ENCODE measurements at places on chromosomes 5 and 9. TPM values are rescaled to one million over a fixed set of nuclear protein-coding genes. Genes with fewer than 3 reads are reported as not detected.
A peak's percentile ranks its signal among the peaks of the same experiment; 100 is the strongest.

Gene C9orf50
- not detected for total RNA-seq

Gene SLIT3
- total RNA-seq: 109 TPM

GRCh38 chr5:68543212-68543611 is 327.7 kb downstream of the PIK3R1 start:
- no peak for DNase-seq

Gene ZCCHC10
- total RNA-seq: 24.1 TPM

- DNase-seq: no peak
Measured at GRCh38 chr9:111529787-111530186, 4.8 kb downstream of the ZNF483 start.

GRCh38 chr9:128733256-128733655 is 9.3 kb upstream of the ZDHHC12 start:
- DNase-seq: peak; percentile 6

Gene NMUR2
- not detected for total RNA-seq

Gene NRARP
- 6.3 TPM for total RNA-seq

- DNase-seq: no peak
Measured at GRCh38 chr5:13708906-13709305, 235.6 kb downstream of the DNAH5 start.

Gene PCDHGC4
- total RNA-seq: 6.8 TPM

DNA sequence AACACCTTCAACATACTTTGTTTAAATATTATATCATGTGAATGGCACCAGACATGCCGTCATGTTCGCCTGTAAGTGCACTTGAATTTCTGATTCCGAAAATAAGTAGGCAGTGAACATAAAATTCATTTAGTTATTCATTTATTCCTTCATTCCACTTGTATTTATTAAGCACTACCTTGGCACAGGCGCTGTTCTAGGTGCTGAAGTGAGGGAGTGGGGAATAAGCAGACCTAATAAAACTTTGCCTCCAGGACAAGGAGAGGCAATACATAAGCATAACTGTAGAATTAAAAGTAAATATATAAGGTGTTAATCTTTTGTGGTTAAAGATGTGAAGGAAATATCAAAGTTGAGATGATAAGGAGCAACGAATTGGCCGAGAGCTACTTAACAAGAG is 297.4 kb downstream of the TENT4A start:
- no peak for DNase-seq

Gene SPINK5
- 0.21 TPM for total RNA-seq

Gene MARCHF11
- total RNA-seq: 0.26 TPM

- DNase-seq: no peak
Measured at GRCh38 chr9:2679011-2679410, 38.3 kb upstream of the KCNV2 start.

Gene BAAT
- total RNA-seq: not detected

Gene P4HA2
- 102 TPM for total RNA-seq

GRCh38 chr9:71928376-71928775 is 16.9 kb downstream of the C9orf85 start:
- no peak for DNase-seq

- no peak for DNase-seq
Measured at GRCh38 chr5:77239126-77239741, 28.8 kb downstream of the PDE8B start.

GRCh38 chr5:72234265-72234700 is 85.8 kb downstream of the MRPS27 start:
- no peak for DNase-seq

Gene MTMR12
- 32.6 TPM for total RNA-seq

Gene UBAC1
- 24.6 TPM for total RNA-seq

Gene HRH2
- 1.4 TPM for total RNA-seq

GRCh38 chr9:91771027-91771426 is 179.0 kb downstream of the ROR2 start:
- DNase-seq: no peak

DNA sequence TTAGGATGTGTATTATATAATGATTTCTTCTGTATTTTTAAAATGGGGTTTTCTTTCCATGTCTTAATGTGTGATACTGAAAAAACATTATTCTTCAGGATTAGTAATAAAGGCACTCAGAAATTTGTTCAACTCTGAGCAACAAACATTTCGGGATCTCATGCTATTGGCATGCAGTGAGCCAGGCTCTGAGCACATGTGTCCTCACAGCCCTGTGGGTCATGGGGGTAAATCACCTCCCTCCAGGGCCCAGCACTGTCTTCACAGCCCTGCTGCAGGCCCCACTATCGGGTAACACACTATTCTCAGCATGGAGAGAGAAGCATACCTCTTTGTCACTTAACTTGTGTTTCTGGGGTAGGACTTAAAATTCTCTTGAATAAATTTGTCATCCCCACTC is 14.0 kb downstream of the TMEM174 start:
- DNase-seq: no peak

GRCh38 chr5:31781772-31782171 is 142.8 kb downstream of the PDZD2 start:
- no peak for DNase-seq

GRCh38 chr5:132237141-132237540 is 9.5 kb upstream of the P4HA2 start:
- DNase-seq: no peak

Gene KCNN2
- total RNA-seq: 22.3 TPM

- DNase-seq: no peak
Measured at GRCh38 chr5:91229031-91229727, 153.9 kb downstream of the ARRDC3 start.

GRCh38 chr5:179727106-179727505 is 5.5 kb upstream of the MAML1 start:
- no peak for DNase-seq

Gene ACTL7B
- not detected for total RNA-seq

- DNase-seq: no peak
Measured at GRCh38 chr5:104345222-104346016, 782.8 kb upstream of the NUDT12 start.

GRCh38 chr5:91586232-91586631 is 203.1 kb upstream of the ARRDC3 start:
- no peak for DNase-seq

Gene PCDHAC2
- total RNA-seq: 3.0 TPM

DNA sequence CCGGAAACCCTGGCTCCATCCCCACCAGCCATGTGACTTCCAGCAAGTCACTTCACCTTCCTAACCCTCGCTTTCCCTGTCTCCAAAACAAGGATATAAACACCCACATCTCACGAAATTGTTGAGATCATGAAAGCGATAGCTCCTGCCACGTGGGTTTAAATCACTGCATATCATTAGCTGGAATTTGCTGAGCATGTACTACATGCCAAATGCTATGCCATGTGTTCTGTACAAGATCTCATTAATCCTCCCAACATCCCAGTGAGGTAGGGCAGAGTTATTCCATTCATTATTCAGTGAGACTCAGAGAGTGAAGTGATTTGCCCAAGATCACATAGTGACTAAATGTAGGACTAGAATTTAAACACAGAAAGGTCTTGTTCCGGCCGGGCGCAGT is 29.2 kb upstream of the HRH2 start:
- DNase-seq: no peak

DNA sequence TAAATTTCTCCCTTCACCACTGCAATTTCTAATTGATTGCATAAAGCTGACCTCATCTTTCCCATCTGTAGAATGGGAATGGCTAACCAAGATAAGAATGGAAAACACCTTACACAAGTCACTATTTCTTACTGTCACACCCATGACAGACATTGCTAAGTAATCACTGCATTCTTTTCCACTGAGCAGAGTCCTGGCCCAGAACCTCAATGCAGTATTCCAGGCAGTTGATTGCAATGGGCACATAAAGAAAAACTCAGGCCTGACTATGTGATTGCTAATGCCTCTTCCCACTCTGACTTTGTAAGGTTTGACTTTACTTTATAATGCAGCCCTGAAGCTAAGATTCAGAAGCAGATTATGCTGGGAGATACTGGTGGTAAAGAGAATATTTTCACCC is 29.3 kb downstream of the TRIM32 start:
- no peak for DNase-seq

DNA sequence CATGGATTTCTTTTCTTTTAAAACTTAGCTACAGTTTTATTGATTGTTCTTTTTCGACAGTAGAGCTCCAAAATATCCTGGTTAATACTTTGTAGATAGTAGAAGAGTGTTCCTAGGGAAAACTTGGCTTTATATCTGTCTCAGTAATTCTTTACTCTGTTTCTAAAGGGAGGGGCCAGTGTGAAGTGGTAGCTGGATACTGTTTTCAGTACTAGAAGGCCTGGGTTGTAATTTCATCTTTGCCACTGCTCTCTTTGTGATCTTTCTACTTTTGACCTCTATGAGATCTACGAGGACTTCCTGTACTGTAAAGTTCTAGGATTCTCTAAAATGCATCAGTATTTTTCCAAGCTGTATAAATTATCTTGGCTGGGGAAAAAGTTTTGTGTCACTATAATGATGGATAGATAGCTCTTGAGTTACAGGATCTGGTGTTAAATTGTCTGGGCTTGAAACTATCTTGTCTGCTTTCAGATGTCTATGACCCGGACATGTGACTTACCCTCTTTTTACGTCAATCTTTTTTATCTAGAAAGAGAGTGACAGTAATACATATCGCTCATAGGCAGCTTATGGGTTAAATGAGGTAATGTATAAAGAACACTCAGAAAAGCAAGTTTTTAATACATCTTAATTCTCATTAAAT is 53.6 kb downstream of the PRR16 start:
- DNase-seq: no peak

GRCh38 chr5:54186912-54187445 is 123.4 kb downstream of the ARL15 start:
- DNase-seq: no peak

GRCh38 chr5:170263906-170264305 is 31.1 kb downstream of the C5orf58 start:
- no peak for DNase-seq

DNA sequence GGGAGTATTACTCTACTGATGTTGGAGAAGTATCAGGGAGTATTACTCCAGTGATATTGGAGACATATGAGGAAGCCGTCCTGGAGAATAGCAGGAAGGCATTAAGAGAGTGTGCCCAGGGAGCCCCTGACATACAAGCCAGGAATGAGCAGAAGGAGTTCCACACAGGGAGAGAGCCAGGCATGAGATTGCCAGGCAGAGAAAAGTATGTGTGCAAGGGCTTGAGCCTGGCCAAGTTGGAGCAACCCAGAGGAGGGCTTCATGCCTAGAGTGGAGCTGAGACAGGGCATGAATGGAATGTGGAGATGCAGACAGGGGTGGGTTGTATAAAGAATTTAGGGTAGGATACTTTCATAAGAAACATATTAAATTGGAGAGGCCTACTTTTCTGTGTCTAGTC is 213.8 kb downstream of the ADCY2 start:
- DNase-seq: no peak

GRCh38 chr9:21502586-21502985 is 20.5 kb upstream of the IFNE start:
- no peak for DNase-seq

- no peak for DNase-seq
Measured at GRCh38 chr5:103207011-103207410, 51.6 kb upstream of the MACIR start.

Gene PCDHB13
- total RNA-seq: 5.9 TPM

- peak; percentile 35 for DNase-seq
Measured at GRCh38 chr5:32076699-32077695, 97.1 kb downstream of the GOLPH3 start.

- no peak for DNase-seq
Measured at GRCh38 chr9:127837346-127837745, 17.1 kb downstream of the ENG start.

- DNase-seq: no peak
Measured at GRCh38 chr9:101119206-101119819, 90.8 kb downstream of the PLPPR1 start.

DNA sequence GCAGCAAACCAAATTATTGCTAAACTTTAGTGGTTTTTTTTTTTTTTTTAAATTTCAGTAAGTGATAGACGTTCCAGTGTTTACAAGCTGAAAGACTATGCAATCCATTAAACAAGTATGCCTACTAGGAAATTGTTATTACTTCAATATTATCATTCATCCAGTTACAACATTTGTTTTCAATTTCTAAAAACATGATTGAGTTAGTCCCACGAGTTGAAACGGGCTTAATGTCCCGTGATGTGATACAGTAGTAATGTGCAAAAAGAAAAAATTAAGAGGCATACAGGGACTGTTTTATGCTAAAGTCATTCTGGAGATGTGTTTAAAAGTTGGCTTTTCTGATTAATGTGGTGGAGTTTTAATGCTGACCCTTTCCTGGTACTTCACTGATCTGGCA is 550.3 kb upstream of the DMAC1 start:
- no peak for DNase-seq

GRCh38 chr9:120187758-120188157 is 392.2 kb downstream of the CDK5RAP2 start:
- DNase-seq: no peak

- DNase-seq: no peak
Measured at GRCh38 chr9:92404042-92404836, at the start of gene OGN. TSS of gene OGN (minus strand) at chr9:92404578. CDS start at chr9:92403407, 1,171 bp downstream.

DNA sequence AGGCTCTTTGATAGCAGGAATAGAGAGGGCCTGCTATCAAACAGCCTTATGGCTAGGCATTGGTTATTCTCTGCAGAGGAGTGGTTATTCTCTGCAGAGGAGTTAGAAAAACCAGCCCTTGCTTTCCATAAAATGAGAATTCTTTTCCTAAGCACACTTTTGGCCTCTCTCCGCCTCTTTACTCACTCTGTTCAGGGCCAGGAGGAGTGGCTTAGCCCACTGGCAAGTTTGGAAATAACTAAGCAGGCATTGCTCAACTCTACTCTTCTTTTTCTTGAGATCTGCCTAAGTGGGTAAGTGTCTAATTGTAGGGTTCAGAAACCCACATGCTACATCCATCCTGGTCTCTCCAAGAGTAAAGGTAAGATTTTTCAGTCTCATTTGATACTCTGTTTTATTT is 341.7 kb downstream of the KIAA0825 start:
- no peak for DNase-seq

GRCh38 chr5:103424453-103425205 is 138.0 kb downstream of the NUDT12 start:
- DNase-seq: no peak

Gene BTNL3
- not detected for total RNA-seq

- DNase-seq: no peak
Measured at GRCh38 chr9:21357479-21358460, 7.1 kb upstream of the IFNA6 start.

Data from urinary bladder (tissue), 4 donors.